CD8-positive, alpha-beta memory T cell (primary cell): ENCODE measurements at places on chromosomes 11 and 22. TPM values are rescaled to one million over a fixed set of nuclear protein-coding genes. Genes with fewer than 3 reads are reported as not detected.

The SLC35E4 gene
- 3.3 TPM for polyA plus RNA-seq

The SUSD2 gene
- not detected for polyA plus RNA-seq

The SAA4 gene
- polyA plus RNA-seq: not detected

The SMTNL1 gene
- polyA plus RNA-seq: 0.16 TPM

The BTG4 gene
- not detected for polyA plus RNA-seq

The SYCE3 gene
- polyA plus RNA-seq: not detected

The PRR33 gene
- polyA plus RNA-seq: 0.17 TPM

The FOSL1 gene
- polyA plus RNA-seq: 0.51 TPM

The RSF1 gene
- polyA plus RNA-seq: 51.2 TPM

- no peak within 1 kb of the TSS for H3K4me3 ChIP-seq
- H3K36me3 ChIP-seq: no peaks in the 10 kb centered on the region
- H3K27ac ChIP-seq: no peak within 1 kb of the TSS
- H3K4me1 ChIP-seq: peaks cover 12% of the 10 kb centered on the region
Measured at GRCh38 chr11:35617687-35618496, at the start of gene FJX1. TSS of gene FJX1 (plus strand) at chr11:35618460. CDS start at chr11:35618637, 177 bp downstream.

DNA sequence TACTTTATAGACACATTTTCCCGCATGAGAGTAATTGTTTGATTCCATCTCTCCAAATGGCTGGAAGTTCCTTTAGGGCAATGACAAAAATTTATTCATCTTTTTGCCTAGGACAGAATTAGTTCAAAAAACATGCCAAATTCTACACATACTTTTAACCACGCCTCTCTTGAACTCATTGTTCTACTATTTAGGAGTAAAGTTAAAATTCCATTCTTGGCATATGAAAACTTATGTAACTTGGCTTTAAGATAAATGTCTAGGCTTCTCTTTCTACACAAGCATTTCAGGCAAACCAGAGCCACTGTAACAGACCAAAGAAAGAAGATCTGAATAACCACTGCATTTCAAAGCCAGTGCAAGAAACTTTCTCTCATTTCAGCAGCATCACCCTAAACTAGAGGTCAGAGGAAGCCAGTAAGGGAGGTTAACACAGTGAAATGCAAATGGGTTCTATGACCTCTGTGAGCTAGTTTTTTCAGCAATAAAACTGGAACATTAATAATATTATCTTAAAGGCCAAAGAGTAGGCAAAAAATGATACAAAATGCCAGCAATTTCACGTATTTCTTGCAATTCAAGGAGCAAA, 73.0 kb downstream of the RSF1 start:
- no peaks in the 10 kb centered on the region for H3K36me3 ChIP-seq
- no peaks in the 10 kb centered on the region for H3K4me1 ChIP-seq
- DNase-seq: no peak
- H3K27ac ChIP-seq: no peak overlapping the region
- no peak overlapping the region for H3K4me3 ChIP-seq

GRCh38 chr11:77886401-77886800, 65.5 kb downstream of the AAMDC start:
- H3K4me1 ChIP-seq: no peaks in the 10 kb centered on the region
- no peaks in the 10 kb centered on the region for H3K27me3 ChIP-seq
- H3K36me3 ChIP-seq: peaks cover 12% of the 10 kb centered on the region
- H3K27ac ChIP-seq: no peak overlapping the region
- H3K4me3 ChIP-seq: no peak overlapping the region

- no peak overlapping the region for H3K27ac ChIP-seq
- H3K4me3 ChIP-seq: no peak overlapping the region
- H3K27me3 ChIP-seq: no peaks in the 10 kb centered on the region
- peaks cover 35% of the 10 kb centered on the region for H3K36me3 ChIP-seq
- peak; percentile 22 for DNase-seq
- no peaks in the 10 kb centered on the region for H3K4me1 ChIP-seq
Measured at GRCh38 chr22:20741634-20742581, 32.0 kb upstream of the SERPIND1 start.

GRCh38 chr11:116285026-116285425, 487.8 kb downstream of the BUD13 start:
- H3K36me3 ChIP-seq: no peaks in the 10 kb centered on the region
- no peaks in the 10 kb centered on the region for H3K27me3 ChIP-seq
- DNase-seq: no peak

DNA sequence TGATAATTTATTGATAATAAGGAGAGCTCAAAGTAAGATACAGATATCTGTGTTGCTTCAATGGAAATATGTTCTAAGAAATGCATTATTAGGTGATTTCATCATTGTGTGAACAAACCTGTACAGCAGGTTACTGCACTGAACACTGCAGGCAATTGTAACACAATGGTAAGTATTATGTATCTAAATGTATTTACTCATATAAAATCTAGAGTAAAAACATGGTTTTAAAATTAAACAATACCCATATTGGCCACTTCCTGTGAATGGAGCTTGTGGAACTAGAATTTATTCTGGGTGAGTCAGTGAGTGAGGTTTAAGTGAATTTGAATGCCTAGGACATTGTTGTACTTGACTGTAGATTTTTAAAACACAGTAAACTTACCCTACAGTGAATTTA, 722.9 kb upstream of the RAG2 start:
- no peaks in the 10 kb centered on the region for H3K27me3 ChIP-seq
- H3K4me1 ChIP-seq: no peaks in the 10 kb centered on the region
- H3K4me3 ChIP-seq: no peak overlapping the region
- no peak overlapping the region for H3K27ac ChIP-seq
- no peak for DNase-seq

DNA sequence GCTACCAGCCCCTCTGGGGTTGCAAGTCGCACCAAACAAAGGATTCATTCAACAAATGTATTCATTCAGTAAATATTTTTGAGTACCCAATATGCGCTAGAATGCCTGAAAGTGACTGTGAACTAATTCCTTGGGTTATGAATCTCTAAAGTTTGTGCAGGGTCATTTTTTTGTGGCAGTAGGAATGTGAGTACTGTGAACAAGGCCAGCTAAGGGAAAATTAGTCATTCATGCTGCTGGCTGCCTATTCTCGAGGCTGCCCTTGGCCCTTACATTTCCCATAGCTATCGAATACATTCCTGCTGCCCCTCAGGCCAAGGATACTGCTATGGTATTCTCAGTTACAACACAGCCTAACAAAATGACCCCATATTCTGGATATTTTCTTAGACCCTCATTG, 141.6 kb downstream of the TRPC6 start:
- no peaks in the 10 kb centered on the region for H3K36me3 ChIP-seq
- no peak overlapping the region for H3K27ac ChIP-seq
- no peaks in the 10 kb centered on the region for H3K4me1 ChIP-seq
- no peak overlapping the region for H3K4me3 ChIP-seq
- no peak for DNase-seq

- no peaks in the 10 kb centered on the region for H3K4me1 ChIP-seq
- no peaks in the 10 kb centered on the region for H3K36me3 ChIP-seq
- DNase-seq: peak; percentile 61
Measured at GRCh38 chr22:17501679-17502285, 61.5 kb upstream of the SLC25A18 start.

DNA sequence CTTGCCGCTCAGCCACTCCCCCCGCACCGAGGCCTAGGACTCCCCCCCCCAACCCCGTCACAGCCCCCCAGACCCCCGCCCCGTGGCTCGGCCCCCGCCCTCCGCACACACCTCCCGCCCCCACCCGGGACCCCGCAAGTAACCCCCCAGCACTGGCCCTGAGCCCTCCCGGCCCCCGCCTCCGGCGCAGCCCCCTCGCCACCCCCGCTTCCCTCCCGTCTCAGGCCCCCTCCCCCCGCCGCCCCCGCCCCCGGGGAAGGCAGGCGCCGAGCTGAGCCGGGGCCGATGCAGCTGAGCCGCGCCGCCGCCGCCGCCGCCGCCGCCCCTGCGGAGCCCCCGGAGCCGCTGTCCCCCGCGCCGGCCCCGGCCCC, 1.5 kb downstream of the SHANK3 start:
- H3K4me1 ChIP-seq: peaks cover 11% of the 10 kb centered on the region
- no peak overlapping the region for H3K27ac ChIP-seq
- DNase-seq: no peak
- H3K4me3 ChIP-seq: no peak overlapping the region

DNA sequence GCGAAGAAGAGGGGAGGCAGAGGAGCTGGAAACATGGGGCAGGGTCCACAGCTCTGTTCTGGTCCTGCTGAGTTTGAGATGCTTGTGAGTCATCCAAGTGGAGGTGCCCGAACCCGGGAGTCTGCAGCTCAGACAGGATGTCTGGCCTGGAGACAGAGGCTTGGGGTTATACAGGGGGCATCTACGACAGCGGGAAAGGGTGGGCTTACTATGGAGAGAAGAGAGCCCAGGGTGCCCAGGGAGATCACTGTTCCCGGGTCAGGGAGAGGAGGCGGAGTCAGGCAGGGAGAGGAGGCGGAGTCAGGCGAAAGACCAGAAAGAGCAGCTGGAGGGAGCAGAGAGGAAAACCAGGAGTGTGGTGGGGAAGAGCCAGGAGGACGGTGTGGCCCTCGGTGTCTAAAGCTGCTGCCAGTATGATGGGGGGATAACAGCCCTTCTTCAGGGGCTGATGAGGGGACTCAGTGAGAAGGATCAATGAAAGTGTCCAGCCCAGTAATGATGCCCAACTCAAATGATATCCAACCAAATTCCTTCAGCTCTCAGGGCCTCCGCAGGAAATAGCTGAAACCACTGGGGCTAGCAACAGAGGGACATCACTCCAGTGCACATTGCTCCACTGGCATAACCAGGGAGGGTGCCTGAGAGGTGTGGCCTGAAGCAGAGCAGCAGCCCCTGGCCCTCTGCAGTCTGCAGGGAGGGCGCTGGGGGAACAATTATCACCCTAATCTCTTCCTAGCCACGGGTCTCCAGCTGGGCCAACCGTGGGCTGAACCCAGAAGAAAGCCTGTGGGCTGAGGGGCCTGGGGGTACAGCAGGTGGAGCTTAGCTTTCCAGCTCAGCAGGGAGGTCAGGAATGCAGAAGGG, 2.6 kb upstream of the LTBP3 start:
- H3K36me3 ChIP-seq: no peaks in the 10 kb centered on the region
- peaks cover 58% of the 10 kb centered on the region for H3K4me1 ChIP-seq
- DNase-seq: no peak
- H3K27me3 ChIP-seq: no peaks in the 10 kb centered on the region

DNA sequence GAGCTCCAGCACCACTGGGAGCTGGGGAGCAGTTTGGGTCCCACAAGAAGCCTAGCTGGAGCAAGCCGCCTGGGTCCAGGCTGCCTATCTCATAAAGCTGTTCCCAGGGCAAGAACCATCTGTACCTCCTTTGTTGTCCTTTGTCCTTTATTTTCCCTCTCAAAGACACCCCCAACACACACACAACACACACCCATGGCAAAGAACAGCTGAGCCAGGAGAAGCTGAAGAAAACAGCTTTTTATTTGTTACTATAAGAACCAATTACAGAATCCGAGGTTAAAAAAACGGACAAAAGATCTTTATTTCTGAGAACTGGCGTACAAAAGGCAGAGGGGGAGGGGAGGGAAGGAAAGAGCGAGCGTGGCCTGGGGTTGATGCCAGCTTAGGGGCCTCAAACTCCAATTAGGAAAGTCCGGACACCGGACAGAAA, 1.7 kb upstream of the TUT1 start:
- H3K4me3 ChIP-seq: no peak overlapping the region
- peaks cover 47% of the 10 kb centered on the region for H3K4me1 ChIP-seq
- H3K27me3 ChIP-seq: no peaks in the 10 kb centered on the region
- H3K36me3 ChIP-seq: peaks cover 48% of the 10 kb centered on the region

DNA sequence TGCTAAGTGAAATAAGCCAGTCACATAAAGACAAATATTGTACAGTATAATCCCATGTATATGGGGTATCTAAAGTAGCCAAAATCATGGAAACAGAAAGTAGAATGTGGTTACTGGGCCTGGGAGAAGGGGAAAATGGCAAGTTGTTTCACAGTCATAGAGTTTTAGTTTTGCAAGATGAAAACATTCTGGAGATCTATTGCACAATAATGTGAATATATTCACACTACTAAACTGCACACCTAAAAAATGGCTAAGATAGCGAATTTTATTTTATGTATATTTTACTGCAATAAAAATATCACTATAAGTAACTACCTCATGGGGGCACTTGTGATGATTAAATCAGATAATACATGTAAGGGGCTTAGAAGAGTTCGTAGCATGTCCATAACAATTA, 72.0 kb upstream of the ARHGAP32 start:
- DNase-seq: no peak
- H3K27ac ChIP-seq: no peak overlapping the region
- H3K4me3 ChIP-seq: no peak overlapping the region
- no peaks in the 10 kb centered on the region for H3K4me1 ChIP-seq
- no peaks in the 10 kb centered on the region for H3K27me3 ChIP-seq
- H3K36me3 ChIP-seq: no peaks in the 10 kb centered on the region

GRCh38 chr22:44181033-44181911, 547 bp downstream of the PARVG start:
- DNase-seq: peak; percentile 65
- peaks cover 24% of the 10 kb centered on the region for H3K4me1 ChIP-seq
- H3K27ac ChIP-seq: peak overlapping the region; percentile 73
- H3K4me3 ChIP-seq: peak overlapping the region; percentile 61
- H3K36me3 ChIP-seq: peaks cover 14% of the 10 kb centered on the region

DNA sequence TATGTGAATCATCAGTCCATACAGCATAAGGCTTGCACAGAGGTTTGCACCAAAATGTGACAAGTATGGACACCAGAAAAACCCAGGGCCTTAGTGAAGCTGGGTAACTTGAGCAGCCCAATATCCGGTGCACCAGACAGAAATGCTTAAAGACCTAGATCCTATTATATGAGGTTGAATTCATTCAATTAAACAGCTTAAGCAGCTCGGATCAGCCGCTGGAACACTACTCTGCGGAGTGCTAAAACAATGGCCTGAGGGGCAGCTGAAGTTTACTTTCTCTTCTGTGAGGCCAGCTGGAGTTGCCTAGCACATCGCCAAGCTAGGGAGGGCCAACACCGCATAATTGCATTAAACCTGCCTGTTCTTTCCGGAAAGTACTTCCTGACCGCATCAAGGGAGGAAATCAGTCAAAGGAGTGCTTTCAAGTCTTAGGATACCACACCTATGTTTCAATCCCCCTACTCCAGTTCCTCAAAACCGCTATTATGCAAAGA, 17.0 kb upstream of the FAM181B start:
- H3K36me3 ChIP-seq: no peaks in the 10 kb centered on the region
- H3K4me1 ChIP-seq: peaks cover 20% of the 10 kb centered on the region
- no peaks in the 10 kb centered on the region for H3K27me3 ChIP-seq
- DNase-seq: peak; percentile 55
- H3K4me3 ChIP-seq: peak overlapping the region; percentile 26

GRCh38 chr11:28581286-28582242, 473.4 kb downstream of the METTL15 start:
- H3K4me3 ChIP-seq: no peak overlapping the region
- no peaks in the 10 kb centered on the region for H3K27me3 ChIP-seq
- no peaks in the 10 kb centered on the region for H3K36me3 ChIP-seq
- H3K27ac ChIP-seq: no peak overlapping the region

GRCh38 chr11:29783506-29783905, 233.3 kb downstream of the KCNA4 start:
- no peak for DNase-seq
- H3K27ac ChIP-seq: no peak overlapping the region
- no peaks in the 10 kb centered on the region for H3K36me3 ChIP-seq
- H3K4me1 ChIP-seq: no peaks in the 10 kb centered on the region

DNA sequence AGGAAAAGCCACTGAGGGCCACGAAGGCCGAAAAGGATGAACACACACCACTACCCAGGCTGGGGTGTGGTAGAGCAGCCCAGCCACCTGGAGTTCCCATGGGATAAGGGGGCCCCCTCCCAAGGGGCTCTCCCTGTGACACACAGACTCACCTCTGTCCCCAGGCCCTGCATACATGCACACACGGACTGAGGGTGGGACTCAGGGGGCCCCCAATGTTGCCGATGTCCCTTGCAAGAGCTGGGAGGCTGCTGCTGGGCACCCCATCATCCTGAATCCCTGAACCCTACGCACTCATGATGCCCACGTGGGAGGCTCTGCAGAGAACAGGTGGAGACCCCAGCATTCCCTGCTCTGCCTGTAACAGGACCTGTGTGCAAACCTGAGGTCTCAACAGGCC, 14.5 kb downstream of the SHANK2 start:
- H3K4me1 ChIP-seq: no peaks in the 10 kb centered on the region
- H3K4me3 ChIP-seq: no peak overlapping the region
- no peaks in the 10 kb centered on the region for H3K27me3 ChIP-seq
- H3K36me3 ChIP-seq: no peaks in the 10 kb centered on the region
- no peak for DNase-seq
